Metanephros (tissue), 2 donors: ENCODE measurements at places on chromosomes 6 and 20. TPM values are rescaled to one million over a fixed set of nuclear protein-coding genes. Genes with fewer than 3 reads are reported as not detected.

ULBP1 gene
- total RNA-seq: 0.29 TPM

SIRPD gene
- total RNA-seq: 0.12 TPM

DDX39B gene
- total RNA-seq: 530 TPM

CRISP1 gene
- total RNA-seq: not detected

SLC17A3 gene
- 0.12 TPM for total RNA-seq

COL19A1 gene
- 4.5 TPM for total RNA-seq

SLC52A3 gene
- 4.3 TPM for total RNA-seq
